ENCODE measurements at places on chromosomes 3 and 15.

- no peak for DNase-seq
These were observed 40.0 kb downstream of the WNT7A start for GRCh38 chr3:13839726-13840340.

DNA sequence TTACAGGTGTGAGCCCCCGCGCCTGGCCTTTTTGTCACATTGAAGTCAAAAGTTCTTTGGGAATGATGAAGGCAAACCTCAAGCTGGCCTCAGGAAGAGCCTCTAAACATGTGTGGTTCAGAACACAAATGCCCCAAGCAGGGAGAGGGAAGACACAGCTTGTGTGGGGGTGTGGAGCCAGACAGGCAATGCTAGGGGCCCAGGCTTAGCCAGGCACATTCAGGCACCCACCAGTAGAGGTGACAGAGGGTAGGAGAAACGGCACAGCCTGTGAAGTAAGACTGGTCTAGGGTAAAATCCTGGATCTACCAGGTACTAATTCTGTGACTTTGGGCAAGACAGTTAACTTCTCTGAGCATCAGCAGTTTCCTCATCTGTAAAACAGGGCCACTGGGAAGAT is 3.5 kb downstream of the HDC start:
- no peak for DNase-seq

GRCh38 chr15:99504823-99505551 is 60.8 kb upstream of the MEF2A start:
- DNase-seq = no peak

DNA sequence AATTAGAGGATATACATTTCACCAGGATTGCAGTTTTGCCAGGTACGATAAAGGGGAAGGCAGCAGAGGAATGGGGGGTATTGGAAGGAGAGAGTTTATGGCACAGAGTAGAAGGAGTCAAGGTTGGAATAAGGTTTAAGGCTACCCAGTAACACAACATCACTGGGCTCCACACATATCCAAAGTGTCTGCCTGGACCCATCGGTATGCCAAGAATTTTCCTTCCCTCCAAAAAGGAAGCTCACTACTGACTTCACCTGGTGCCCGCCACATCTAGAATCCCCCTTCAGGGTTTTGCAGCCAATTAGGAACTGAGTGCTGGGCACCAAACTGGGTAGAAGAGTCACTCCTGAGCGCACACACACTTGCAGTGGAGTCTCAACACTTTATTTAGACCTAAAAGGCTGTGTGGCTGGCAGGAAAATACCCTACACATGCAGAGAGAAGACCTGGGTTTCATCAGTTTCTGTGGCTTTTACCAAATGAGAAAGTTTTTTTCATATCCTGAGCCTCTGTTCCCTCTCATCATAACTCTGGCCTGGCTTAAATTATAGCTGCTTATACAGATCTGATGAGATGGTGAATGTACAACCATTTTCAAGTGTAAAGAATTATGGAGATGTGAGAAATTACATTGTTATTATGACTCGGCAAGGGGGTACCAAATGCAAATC is 190.8 kb upstream of the LPP start:
- DNase-seq = no peak

GRCh38 chr15:74680456-74680855 is 15.4 kb downstream of the EDC3 start:
- DNase-seq = no peak

- no peak for DNase-seq
These were observed 689.0 kb downstream of the NTRK3 start for GRCh38 chr15:87567406-87568030.

DNA sequence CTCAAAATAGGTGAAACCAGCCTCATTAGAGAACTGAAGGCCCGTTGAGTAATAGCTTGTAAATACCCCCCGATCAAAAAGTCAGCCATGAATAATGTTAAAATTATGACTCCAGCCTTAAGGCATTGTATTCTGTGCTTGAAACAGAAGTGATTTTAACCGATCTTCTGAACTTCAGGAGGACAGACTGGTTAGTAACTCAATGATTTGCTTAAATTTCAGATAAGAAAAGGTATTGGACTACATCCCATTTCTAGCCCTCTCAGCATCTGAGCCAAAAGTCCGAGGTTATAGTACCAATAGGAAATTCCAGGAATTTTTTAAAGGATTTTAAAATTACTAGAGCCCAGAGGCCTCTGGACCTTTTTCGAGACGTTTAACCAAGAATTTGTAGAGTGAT is 67.7 kb upstream of the FGF12 start:
- DNase-seq = no peak

- DNase-seq = no peak
These were observed 55.2 kb downstream of the KLHL6 start for GRCh38 chr3:183500319-183500718.

DNA sequence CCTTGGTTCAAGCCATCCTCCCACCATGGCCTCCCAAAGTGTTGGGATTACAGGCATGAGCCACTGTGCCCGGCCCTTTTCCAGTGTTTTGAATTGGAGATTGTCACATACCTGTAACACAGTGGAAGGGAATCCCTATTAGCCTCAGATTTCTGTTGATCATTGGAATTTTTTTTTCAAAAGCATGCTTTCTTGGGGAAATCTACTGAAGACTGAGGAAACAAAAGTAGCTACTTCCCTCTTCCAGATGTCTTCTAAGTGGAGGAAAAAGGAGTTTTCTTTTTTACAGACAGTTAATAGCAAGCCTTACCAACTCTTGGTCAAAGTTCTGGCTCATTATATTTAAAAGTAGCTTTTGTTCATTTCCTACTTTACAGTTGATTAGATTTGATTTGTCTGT is 33.7 kb downstream of the CHD2 start:
- no peak for DNase-seq

- no peak for DNase-seq
These were observed 142.4 kb downstream of the ANXA2 start for GRCh38 chr15:60255390-60255789.

DNA sequence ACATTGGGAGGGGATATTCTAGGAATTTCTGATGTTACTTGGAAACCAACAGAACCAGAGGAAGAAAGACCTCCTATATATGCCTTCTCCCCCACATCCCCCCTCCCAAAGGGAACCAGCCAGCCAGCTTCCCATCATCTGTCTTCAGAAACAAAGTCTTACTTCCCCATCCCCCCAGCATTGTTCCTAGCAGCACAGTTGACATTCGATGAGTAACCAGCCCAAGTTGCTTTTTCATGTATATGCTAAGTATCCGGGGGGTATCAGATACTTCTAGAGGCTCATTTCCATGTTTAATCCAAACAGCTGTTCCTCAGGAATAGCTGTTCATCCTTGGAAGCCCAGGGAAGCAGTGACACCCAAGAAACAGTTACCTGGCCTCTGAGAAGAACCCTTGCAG is 16.0 kb downstream of the RMDN3 start:
- DNase-seq = no peak

DNA sequence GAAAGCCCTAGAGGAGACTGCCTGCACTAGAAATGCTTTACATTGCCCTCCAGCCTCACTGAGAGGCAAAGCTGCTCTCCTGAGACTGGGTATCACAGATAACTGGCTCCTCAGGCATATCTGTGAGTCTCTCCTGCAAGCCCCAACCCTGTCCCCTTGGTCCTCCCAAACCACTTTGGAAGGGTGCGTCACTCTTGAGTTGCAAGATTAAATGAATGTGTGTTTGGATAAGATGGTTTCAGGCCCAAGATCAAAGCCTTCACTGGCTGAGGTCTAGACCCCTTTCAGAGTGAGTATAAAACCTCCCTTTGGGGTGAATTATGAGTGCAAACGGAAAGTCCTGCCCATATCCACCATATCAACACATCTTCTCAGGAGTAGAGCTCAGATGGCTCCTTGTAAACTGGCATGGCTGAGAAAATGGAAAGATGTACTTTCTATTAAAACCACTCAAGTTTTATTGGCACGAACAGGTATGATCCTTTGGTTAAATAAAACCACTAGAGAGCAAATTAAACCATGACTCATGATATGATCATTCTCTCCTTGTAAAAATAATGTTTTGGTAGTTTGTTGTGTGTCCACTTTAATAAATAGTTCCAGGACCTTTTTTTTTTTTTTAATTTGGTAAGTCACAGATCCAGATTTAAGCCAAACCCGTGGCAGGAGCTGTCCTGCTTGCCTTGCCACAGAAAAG is 164.0 kb downstream of the CHST2 start:
- DNase-seq = no peak

DNA sequence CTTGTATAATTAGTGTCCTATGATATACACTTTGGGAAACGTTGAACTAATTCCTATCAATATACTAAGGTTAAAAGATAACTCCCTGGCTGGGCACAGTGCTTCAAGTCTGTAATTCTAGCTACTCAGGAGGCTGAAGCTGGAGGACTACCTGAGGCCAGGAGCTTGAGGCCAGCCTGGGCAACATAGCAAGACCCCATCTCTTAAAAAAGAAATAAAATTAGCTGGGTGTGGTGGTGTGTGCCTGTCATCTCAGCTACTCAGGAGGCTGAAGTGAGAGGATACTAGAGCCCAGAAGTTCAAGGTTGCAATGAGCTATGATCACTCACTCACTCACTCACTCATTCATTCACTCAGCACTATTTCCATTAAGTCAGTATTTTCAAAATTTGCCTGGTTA is 55.2 kb downstream of the SLC12A6 start:
- DNase-seq = no peak

GRCh38 chr15:77019521-77020331 is 24.8 kb downstream of the PSTPIP1 start:
- no peak for DNase-seq

DNA sequence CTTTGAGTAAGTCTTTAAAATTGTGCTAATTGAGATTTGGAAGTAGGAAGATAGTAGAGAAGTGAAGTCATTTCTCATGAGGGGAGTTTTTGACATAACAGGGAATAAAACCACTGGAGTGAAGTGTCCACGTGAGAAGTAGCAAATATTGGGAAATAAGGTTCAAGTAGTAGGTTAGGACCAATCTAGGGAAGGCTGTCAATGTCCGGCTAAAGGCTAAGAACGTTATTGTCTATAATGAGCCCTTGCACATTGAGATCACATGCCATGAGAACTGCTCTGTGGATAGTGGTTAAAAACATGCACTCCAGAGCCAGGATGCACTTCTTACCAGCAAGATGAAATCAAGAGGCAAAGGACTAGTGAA is 459.9 kb upstream of the TPRG1 start:
- DNase-seq = no peak

GRCh38 chr3:170002879-170003278 is 34.9 kb upstream of the GPR160 start:
- DNase-seq = no peak

DNA sequence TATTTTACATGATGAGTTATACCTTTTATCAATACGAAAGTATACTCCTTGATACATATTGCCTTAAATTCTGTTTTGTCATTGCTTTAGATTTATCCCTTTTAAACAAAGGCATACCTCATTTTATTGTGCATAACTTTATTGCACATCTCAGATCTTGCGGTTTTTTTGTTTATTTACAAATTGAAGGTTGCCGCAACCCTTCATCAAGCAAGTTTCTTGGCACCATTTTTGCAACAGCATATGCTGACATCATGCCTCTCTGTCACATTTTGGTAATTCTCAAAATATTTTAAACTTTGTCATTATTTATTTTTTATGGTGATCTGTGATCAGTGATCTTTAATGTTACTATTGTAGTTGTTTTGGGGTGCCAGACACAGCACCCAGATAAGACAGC is 20.9 kb downstream of the SNRK start:
- DNase-seq = no peak

- DNase-seq = no peak
These were observed 99.8 kb downstream of the KCNH8 start for GRCh38 chr3:19248143-19248542.

GRCh38 chr15:26087395-26087794 is 224.3 kb upstream of the ATP10A start:
- no peak for DNase-seq

DNA sequence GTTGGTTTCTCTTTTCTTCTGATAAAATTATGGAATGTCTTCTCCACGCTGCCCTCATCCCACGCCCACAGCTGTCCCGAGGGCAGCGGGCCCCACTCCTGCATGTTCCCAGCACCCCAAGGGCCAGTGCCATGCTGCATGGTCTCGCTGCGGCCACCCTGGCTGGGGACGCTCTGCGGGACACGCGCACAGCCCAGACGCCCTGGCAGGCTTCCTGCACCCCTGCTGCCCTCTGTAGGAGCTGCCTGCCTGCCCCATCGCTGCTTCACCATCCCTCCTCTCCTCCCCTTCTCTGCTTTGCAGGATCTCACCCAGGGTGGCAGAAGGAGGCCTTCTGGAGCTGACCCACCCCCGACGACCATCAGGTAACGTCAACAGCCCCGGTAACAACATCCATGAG is 22.8 kb downstream of the SLC6A1 start:
- no peak for DNase-seq

DNA sequence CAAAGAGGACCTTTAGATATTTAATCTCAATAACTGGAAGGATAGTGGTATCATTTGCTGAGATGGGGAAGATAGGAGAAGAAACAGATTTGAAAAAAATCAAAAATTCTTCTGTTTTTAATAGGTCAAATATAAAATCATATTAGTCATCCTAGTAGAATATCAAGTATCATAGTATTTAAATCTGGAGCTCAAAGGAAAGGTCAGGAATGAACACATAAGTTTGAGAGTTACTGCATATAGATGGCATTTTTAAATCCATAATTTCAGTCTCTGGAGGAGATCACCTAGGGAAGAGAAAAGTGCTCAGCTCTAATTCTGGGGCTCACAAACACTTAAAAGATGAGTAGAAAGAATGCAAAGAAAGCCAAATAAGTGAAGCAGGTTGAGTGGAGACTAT is 24.9 kb upstream of the CFAP20DC start:
- no peak for DNase-seq

DNA sequence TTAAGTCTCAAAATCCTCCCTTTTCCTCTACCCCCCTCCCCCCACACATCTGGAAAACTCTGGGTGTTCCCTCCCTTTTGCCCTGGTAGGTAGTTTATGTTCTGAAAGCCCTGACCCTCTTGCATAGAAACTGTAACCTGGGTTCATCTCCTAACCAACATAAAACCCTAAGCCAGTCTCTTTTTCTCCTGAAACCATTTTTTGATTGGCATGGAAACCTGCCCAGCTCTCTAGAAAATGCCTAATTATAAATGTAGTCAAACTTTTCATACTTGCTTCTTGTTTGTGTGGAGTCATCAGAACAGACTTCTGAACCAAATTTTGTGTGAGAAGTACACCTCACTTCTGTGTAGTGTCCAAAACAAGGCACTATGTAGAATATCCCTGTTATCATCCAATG is 1264.4 kb downstream of the SI start:
- DNase-seq = no peak

DNA sequence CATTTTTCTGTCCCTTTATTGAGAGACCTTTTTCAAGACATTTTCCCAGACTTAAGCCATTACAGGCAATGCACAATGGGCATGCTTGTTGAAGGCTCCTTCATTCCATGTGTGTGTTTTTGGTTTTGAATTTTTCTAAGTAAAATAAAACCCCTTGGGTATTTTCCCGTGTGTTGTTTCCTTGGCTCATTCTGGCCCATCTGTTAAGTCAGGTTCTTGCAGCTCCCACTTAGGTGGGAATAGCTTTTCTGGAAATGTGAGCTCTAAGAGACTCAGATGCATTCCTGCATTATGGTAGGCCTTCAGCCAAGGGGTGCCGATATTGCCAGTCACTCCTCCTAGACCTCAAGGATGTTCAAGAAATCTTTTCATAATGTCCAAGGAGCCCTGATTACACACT is 314.9 kb downstream of the CACNA2D3 start:
- DNase-seq = no peak

Measured in stimulated activated CD4-positive, alpha-beta T cell treated with anti-CD3 and anti-CD28 coated beads, Interleukin-12 subunit alpha, Interleukin-12 subunit beta, amount 100 ng/mL, for 24 hours (primary cell).